GM10248 (cell line): ENCODE measurements at places on chromosomes 7 and 10.

- no peak for DNase-seq
These were observed 245.5 kb downstream of the DYNC1I1 start for GRCh38 chr7:96017877-96018276.

GRCh38 chr10:110790913-110791506 is 80.7 kb upstream of the PDCD4 start:
- no peak for DNase-seq

DNA sequence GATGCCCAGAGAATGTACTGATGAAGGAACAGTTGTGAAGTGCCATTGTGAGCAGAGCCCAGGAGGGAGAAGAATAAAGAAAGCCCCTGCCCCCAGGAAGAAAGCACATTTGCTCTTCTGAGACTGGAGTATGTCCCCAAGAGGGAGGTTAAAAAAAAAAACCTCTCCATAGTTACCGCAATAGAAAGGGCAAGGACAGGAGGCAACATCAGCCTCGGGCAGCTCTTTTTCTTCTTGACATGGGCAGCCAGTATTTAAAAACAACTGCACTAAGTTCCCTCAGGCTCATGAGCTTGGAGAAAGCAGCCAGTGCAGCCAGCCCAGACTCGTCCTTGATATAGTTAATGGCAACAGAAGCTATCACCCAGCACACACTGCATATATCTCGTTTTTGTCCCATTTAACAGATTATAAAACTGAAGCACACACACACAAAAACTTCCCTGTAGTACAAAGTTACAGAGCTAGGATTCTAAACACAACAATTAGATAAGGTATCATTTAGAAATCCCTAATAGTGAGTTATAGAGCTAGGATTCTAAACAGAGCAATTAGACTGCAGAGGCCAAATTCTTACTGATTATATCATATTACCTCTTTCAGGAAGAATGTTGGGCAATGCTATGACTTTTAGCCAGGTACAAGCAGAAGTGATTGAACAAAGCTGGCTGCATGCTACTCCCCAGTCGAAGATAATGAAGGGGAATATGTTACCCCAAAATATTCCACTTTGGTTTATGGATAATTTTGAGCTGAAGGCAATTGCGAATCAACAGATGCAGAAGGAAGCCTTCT is 823.5 kb downstream of the GRID1 start:
- no peak for DNase-seq

DNA sequence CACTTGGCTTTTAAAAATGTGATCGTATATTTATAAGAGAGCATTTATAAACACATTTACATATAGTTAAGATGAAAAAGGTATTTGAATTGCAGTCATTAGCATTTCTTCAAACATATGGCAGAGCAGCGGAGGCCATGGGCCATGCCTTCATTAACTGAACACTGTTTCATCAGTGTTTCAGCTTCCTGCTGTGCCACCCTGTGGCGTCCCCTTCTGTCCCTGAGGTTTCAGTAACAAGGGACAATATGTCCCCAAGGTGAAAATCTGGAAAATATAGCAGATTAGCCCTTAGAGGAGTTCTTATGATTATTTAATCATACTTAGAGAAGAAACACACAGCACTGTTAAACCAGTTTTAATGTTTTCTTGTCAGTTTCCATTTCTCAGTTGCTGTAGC is 577.8 kb downstream of the ETV1 start:
- DNase-seq: no peak

GRCh38 chr10:44013981-44014380 is 365.3 kb upstream of the ZNF32 start:
- DNase-seq: no peak

GRCh38 chr7:32774541-32774951 is 117.0 kb downstream of the KBTBD2 start:
- no peak for DNase-seq

DNA sequence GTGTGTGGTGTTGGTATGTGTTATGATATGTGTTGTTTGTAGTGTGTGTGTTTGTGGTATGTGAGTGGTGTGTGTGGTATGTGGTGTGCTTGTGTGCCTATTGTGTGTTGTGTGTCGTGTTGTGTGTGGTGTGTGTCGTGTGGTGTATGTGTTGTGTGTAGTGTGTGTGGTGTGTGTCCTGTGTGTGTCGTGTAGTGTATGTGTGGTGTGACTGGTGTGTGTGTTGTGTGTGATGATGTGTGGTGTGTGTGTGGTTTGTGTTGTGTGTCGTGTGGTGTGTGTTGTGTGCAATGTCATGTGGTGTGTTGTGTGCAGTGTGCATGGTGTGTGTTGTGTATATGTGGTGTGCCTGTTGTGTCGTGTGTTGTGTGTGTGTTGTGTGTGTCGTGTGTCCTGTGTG is 144.6 kb downstream of the DNAJB6 start:
- DNase-seq: no peak

- no peak for DNase-seq
These were observed 4.5 kb downstream of the SLC37A3 start for GRCh38 chr7:140393756-140394306.

DNA sequence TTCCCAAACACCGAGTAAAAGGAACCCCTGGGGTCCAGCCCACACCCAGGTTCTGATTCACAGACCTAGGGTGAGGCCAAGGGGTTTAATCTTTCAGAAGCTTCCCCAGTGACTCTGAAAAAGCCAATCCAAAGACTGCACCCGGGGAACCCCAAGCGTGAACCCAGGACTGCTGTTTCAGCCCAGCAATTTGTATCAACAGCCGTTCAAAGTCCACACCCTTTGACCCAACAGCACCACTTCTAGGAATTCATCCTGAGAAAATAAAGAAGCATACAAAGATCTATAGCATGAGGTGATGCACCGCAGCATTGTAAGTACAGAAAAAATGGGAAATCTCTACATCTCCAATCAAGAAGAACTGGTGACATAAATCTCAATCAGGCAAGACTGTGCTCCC is 24.4 kb downstream of the DLG5 start:
- DNase-seq: no peak

GRCh38 chr7:91068136-91068795 is 196.0 kb upstream of the FZD1 start:
- DNase-seq: no peak

GRCh38 chr7:127635659-127636285 is 16.2 kb upstream of the SND1 start:
- no peak for DNase-seq

DNA sequence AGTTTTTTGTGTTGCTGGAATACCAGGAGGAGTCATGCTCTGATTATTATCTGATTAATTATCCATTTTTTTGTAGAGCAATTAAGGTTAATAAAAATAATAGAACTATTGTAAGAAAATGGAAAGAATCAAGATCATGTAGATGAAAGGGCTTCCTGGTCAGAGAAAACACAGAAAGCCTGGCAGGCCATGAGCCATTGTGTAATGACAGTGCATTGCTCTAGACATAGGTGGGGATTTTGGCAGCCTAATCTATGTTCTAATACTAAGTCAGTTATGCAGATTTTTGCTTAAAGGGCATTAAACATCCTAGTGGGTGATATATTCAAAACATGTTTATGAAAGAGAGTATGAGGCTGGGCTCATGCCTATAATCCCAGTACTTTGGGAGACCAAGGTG is 198.2 kb downstream of the PPP1R9A start:
- no peak for DNase-seq

GRCh38 chr10:78718032-78718572 is 350.7 kb upstream of the ZMIZ1 start:
- no peak for DNase-seq

DNA sequence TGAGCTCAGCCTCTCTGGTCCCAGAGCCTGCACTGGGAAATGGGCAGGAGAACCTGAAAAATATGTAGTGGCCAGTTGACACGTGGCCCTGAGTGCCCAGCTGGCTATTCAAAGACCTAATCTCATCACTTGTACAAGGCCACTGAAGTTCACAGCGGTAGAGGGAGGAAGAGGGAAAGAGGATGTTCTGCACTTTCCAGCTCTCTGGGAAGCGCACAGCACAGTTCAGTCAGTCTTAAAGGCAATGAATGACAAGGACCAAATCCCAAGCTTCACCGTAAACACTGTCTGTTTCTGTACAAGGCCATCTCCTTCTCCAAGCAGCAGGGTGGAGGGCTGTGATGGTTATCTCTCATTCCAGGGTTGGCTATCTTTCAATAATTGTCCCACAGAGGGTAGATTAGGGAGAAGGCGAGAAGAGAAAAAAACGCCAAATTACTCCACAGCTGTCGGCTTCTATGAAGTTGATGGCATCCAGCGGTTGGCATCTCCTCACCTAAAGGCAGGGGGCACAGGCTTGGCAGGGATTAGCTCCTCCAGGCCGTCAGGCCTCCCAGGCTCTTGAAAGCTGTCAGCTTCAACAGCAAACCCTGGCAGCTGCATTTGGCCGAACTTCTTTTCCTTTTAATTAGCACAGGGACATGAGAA is 10.6 kb downstream of the SFMBT2 start:
- DNase-seq: no peak

DNA sequence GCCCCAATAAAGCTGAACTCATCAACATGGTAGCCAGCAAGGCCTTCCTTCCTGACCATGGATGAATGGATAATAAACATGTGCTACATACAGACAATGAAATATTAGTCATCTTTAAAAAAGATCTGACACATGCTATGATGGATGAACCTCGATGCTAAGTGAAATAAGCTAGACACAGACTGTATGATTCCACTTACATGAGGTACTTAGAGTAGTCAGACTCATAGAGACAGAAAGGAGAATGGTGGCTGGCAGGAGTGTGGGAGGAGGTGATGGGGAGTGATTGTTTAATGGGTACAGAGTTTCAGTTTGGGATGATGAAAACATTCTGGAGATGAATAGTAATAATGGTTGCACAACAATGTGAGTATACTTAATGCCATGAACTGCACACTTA is 114.1 kb upstream of the SORCS3 start:
- DNase-seq: no peak

- no peak for DNase-seq
These were observed 85.9 kb downstream of the CDK6 start for GRCh38 chr7:92750447-92750839.

GRCh38 chr10:69908124-69908523 is 106.4 kb downstream of the COL13A1 start:
- no peak for DNase-seq

DNA sequence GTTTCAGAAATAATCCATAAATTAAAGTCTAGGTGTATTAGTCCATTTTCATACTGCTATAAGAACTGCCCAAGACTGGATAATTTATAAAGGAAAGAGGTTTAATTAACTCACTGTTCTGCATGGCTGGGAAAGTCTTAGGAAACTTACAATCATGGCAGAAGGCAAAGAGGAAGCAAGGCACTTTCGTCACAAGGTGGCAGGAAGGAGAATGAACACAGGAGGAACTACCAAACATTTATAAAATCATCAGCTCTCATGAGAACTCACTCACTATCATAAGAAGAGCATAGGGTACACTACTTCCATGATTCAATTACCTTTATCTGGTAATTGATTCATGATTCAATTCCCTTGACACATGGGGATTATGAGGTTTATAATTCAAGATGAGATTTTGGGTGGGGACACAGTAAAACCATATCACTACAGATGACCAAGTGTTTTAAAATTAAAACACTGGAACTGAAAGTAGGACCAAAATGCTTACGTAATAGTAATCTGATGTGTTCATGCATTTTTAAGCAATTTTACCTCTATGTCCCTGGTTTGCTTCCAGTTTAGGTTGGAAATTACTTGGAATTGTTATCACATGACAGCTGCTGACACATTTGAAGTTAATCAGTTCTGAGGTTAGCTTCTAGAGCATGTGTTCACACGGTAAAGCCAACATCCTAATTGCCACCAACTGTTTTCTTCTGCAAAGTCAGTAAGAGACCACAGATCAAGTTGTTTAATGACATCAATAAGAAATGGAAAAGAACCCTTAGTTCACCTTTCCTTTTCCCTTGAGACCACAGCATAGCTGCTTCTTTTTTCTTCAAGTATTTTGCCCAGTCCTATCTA is 48.4 kb upstream of the SEMA3C start:
- no peak for DNase-seq

DNA sequence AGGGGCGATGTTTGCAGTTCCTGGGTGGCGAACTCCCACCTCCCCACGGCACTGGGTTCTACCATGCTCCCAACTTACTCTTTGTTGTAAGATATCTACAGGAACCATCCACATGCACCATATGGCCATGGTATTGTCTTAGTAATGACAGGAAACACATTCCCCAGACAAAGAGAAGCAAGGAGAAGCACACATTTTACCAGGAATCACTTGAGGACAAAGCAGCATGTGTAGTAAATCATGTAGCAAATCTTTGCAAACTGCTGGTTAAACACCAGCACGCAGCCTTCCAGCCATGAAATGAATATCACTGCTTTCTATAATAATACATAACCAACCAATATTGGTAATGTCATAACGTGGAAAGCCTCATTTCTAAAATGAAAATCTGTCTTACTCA is 101.2 kb downstream of the NRP1 start:
- no peak for DNase-seq

DNA sequence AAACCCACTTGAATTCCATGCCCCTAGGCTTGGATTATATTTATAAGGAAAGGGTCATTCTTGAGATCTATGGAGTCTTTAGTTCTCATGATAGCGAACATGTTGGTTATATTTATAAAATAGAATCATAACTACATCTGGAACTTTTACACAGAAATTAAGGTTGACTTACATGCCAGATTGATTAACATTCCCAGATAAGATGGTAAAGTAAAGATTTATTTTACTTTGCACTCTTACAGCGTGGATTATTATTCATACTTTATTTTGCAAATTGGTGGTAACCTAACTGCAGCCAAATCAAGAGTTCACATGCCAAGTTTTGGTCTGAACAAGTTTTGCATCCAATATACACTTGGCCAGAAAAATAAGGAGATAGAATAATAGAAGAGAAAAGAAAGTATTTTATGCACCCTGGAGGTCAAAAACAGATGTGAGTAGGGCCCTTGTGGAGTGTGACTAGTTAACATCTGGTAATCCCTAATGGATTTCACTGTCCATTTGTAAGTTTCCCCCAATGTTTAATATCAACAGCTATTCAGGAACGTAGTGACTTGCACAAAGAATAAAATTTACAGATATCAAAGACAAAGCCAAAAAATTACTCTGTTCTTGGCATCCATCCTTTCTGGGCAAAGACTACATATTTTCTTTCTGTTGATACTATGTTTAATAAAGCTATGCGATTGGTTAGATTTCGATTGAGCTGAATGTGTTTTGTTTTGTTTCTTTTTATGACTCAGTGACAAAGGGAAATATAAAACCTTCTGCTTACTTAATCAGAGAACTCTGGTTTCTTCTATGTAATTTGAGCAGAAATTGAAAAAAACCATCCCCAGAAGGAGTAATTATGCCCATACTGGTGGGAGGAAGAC is 10.1 kb upstream of the TMEM26 start:
- DNase-seq: no peak

DNA sequence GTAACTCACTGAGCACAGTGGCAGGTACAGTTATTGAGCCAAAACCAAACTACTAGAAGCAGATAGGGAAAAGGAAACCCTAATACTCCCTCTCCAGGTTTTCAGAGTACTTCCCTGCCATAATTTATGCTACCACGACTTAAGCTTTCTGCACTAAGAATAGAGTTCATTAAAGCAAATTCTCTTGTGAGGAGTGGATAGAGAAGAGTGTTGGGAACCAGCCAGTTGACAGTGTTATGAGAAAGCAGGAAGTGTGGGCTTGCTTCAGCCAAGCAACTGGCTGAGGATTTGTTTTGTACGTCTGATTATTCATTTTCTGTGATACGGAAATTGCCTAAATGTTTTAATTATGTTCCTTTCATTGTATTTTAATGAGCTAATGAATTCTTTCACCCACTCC is 280.5 kb downstream of the KIF20B start:
- no peak for DNase-seq

- no peak for DNase-seq
These were observed 13.4 kb downstream of the CFAP43 start for GRCh38 chr10:104218751-104219150.
